H9 (cell line): ENCODE measurements at places on chromosomes 6 and 20. TPM values are rescaled to one million over a fixed set of nuclear protein-coding genes. Genes with fewer than 3 reads are reported as not detected.
A peak's percentile ranks its signal among the peaks of the same experiment; 100 is the strongest.

The PLA2G7 gene
- 1.7 and 1.8 TPM in 2 replicates for total RNA-seq

The EYA4 gene
- total RNA-seq = 0.26 TPM in 1 of 2 replicates, not detected in the other

The B3GAT2 gene
- total RNA-seq = 0.22 and 0.24 TPM in 2 replicates

DNA sequence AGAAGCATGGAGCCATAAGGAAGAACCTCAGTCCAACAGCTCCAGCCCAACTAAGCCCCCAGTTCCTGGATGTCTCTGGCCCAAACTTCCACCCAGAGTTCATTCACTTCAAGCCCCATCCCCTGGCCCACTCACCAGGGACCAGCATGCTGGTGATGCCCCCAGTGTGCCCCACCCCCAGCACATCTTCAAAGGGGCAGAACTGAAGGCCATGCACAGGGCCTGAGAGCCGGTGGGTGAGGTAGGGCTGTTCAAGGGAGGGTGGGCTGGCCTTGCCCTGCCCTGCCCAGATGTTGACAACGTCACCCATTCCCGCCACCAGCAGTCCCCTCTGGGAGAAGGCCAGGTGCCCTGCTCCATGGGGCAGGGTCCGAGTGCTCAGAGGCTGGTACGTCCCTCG, 3.6 kb downstream of the B3GALT4 start:
- no peak for DNase-seq
- H3K4me3 ChIP-seq = no peak overlapping the region
- peaks cover 13% of the 10 kb centered on the region; the same call in 2 of the 3 replicates for H3K36me3 ChIP-seq
- no peak overlapping the region for H3K27ac ChIP-seq
- no peaks in the 10 kb centered on the region for H3K27me3 ChIP-seq

The CPXM1 gene
- 69.0 and 70.0 TPM in 2 replicates for total RNA-seq

- no peak overlapping the region for H3K27ac ChIP-seq
- H3K4me3 ChIP-seq = no peak overlapping the region
- no peak for DNase-seq
- no peaks in the 10 kb centered on the region for H3K27me3 ChIP-seq
Measured at GRCh38 chr6:14660806-14661579, 543.4 kb downstream of the CD83 start.

DNA sequence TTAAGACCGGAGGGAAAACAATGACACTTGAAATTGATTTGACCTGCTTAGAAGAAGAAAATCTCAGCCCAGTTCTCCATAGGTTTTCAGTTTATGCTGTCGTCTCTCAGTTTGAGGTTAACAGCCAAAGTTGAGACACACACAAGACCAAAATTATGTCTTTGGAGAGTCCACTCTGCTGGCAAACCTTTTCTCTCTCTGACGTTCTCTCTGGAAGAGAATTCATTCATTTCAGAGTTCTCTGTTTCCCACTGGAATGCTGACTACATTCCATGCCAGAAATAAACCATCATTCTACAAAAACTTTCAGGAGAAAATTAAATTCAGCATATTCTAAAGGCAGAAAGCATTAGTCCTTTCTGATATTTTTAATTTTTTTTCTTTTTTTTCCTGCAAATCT, 155.2 kb downstream of the TFAP2A start:
- H3K4me1 ChIP-seq = no peaks in the 10 kb centered on the region
- H3K27ac ChIP-seq = no peak overlapping the region
- H3K27me3 ChIP-seq = no peaks in the 10 kb centered on the region
- H3K4me3 ChIP-seq = no peak overlapping the region

The ATP6V1G2 gene
- 3.6 and 3.8 TPM in 2 replicates for total RNA-seq

The TFEB gene
- 1.2 and 2.4 TPM in 2 replicates for total RNA-seq

- H3K36me3 ChIP-seq = no peaks in the 10 kb centered on the region
- no peaks in the 10 kb centered on the region for H3K27me3 ChIP-seq
- no peak for DNase-seq
- peaks cover 3% of the 10 kb centered on the region; the same call in 1 of the 2 replicates for H3K4me1 ChIP-seq
- no peak overlapping the region for H3K4me3 ChIP-seq
Measured at GRCh38 chr6:13355999-13356785, 27.9 kb upstream of the TBC1D7 start.

DNA sequence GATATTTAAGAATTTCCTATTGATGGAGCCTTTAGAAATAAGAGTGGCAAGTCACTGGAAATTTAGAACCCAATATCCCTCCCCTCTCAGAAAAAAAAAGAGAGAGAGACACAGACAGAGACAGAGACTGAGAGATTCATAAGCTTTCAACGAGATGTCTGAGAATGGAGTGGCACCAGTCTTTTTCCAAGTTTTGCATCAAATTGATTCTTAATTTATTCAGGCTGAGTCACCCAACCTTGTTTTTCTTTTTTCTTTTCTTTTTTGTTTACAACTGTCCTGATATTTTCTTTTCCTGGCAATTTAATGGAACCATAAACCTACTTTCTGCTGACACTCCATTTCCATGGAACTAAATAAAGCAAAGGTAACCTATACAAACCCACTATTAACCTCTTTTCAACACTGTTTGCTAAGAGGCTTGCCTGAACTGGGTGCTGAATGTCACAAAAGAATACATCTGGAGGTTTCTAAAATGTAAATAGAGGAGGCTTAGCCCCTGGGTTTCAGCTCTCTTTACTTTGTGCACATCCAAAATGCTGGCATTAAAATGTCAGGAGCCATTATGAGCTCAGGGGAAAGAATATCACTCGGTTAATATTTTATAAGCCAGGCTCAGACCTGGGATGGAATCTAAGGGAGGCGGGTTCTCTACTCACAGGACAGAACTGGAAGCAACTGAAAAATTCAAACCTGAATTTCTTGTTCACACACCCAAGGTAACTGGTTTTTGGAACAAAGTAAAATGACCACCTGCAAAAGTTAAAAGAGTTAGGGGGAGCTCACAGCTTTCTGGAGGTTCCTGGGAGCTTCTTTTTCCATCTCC, 100.8 kb downstream of the BFSP1 start:
- no peaks in the 10 kb centered on the region; the same call in 2 of the 3 replicates for H3K36me3 ChIP-seq
- H3K27ac ChIP-seq = no peak overlapping the region
- no peak for DNase-seq
- H3K27me3 ChIP-seq = no peaks in the 10 kb centered on the region
- H3K4me1 ChIP-seq = no peaks in the 10 kb centered on the region; the same call in 1 of the 2 replicates

The MAP1LC3A gene
- total RNA-seq = 24.3 and 25.9 TPM in 2 replicates

DNA sequence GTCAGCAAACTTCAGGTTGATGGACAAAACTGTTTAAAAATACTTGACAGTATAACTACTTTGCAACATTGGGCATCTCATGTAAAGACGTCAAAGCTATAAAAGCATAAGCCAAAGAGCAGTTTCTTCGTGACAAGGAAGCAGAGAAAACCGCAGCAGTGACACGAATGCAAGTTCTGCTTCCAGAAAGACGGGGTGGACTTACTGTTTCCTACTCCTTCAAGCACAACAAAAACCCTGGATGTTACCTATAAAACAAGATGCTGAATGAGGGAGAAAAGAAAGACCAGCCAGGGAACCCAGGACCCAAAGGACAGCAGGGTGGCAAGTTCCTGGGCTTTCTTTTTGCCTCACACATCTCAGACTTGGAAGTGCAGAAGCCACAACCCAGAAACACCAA, 98.0 kb downstream of the DLL1 start:
- no peak overlapping the region for H3K4me3 ChIP-seq
- DNase-seq = no peak
- no peaks in the 10 kb centered on the region for H3K27me3 ChIP-seq
- peaks cover 10% of the 10 kb centered on the region for H3K36me3 ChIP-seq
- no peaks in the 10 kb centered on the region for H3K4me1 ChIP-seq

The PCMT1 gene
- total RNA-seq = 91.5 and 98.3 TPM in 2 replicates

- DNase-seq = no peak
- H3K27ac ChIP-seq = no peak overlapping the region
- peaks cover 23% of the 10 kb centered on the region; the same call in 1 of the 2 replicates for H3K27me3 ChIP-seq
- no peaks in the 10 kb centered on the region; the same call in 1 of the 2 replicates for H3K4me1 ChIP-seq
- H3K36me3 ChIP-seq = no peaks in the 10 kb centered on the region
Measured at GRCh38 chr6:13485303-13485702, 2.1 kb downstream of the GFOD1 start.

DNA sequence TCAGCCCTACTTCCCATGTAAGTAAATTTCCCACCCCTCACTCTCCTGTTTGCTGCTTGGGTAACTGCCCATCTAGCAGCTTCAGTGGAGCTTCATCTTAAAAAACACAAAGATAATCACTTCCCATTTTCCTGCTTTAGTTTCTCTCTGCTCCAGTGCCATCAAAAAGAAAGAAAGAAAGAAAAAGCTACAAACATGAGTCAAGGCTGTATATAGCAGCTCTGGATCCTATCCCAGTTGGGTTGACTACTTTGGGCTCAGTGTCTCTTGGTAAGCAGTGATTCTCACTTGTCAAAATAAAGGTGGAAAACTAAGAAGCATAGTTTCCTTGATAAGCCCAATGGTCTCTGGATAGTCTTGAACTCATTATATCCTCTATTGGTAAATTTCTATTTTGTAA, 48.7 kb upstream of the SRPK1 start:
- no peaks in the 10 kb centered on the region; the same call in 1 of the 2 replicates for H3K27me3 ChIP-seq
- no peak overlapping the region for H3K27ac ChIP-seq
- H3K36me3 ChIP-seq = no peaks in the 10 kb centered on the region
- no peaks in the 10 kb centered on the region for H3K4me1 ChIP-seq

GRCh38 chr6:28258877-28259777, at the start of gene NKAPL:
TSS of gene NKAPL (plus strand) at chr6:28259297. CDS start at chr6:28259372, 75 bp downstream.
- H3K4me3 ChIP-seq = no peak within 1 kb of the TSS; the same call in 1 of the 3 replicates
- no peaks in the 10 kb centered on the region for H3K27me3 ChIP-seq
- DNase-seq = peak; percentile 34
- H3K27ac ChIP-seq = no peak within 1 kb of the TSS

DNA sequence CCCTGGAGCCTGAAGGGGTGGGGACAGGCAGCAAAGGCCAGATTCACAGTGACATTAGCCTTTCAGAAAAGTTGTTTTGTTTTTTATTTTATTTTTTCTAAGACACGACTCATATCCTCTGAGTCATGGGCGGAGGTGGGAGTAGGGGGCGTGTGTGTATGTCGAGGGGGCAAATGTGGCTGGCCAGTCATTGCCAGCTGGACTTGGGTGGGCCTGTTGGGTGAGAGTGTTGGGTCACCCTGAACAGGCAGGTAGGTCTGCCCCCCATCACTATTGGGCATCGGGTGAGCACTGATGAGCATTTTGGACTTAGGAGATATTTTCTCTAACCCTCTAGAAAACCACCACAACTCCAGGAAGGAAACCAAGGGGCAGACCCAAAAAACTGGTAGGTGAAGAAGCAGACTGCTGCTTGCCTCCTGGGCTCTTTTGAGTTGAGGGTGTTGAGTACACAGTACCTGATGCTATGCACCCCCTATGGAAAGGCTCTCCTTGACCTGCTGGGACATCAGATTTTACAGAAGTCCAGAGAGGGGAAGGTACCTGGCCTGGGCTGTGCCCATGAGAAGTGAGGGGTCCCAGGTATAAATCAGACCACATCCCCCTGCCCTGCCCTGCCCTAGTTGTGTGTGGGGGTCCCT, 5.6 kb downstream of the SMIM29 start:
- no peaks in the 10 kb centered on the region for H3K27me3 ChIP-seq
- peaks cover 6% of the 10 kb centered on the region for H3K4me1 ChIP-seq
- H3K4me3 ChIP-seq = no peak overlapping the region
- no peak overlapping the region for H3K27ac ChIP-seq
- no peak for DNase-seq
- peaks cover 70% of the 10 kb centered on the region for H3K36me3 ChIP-seq

GRCh38 chr6:31502586-31502985, 4.6 kb downstream of the MICB start:
- H3K4me1 ChIP-seq = peaks cover 3% of the 10 kb centered on the region; the same call in 1 of the 2 replicates
- H3K4me3 ChIP-seq = no peak overlapping the region
- no peak for DNase-seq
- peaks cover 15% of the 10 kb centered on the region for H3K36me3 ChIP-seq
- H3K27ac ChIP-seq = no peak overlapping the region

- H3K4me3 ChIP-seq = no peak overlapping the region
- no peaks in the 10 kb centered on the region for H3K27me3 ChIP-seq
- H3K4me1 ChIP-seq = no peaks in the 10 kb centered on the region
- no peaks in the 10 kb centered on the region for H3K36me3 ChIP-seq
- DNase-seq = no peak
Measured at GRCh38 chr6:46930331-46930730, 8.6 kb upstream of the ADGRF5 start.

The C20orf144 gene
- 0.24 and 0.26 TPM in 2 replicates for total RNA-seq

The CSE1L gene
- total RNA-seq = 244 and 246 TPM in 2 replicates

DNA sequence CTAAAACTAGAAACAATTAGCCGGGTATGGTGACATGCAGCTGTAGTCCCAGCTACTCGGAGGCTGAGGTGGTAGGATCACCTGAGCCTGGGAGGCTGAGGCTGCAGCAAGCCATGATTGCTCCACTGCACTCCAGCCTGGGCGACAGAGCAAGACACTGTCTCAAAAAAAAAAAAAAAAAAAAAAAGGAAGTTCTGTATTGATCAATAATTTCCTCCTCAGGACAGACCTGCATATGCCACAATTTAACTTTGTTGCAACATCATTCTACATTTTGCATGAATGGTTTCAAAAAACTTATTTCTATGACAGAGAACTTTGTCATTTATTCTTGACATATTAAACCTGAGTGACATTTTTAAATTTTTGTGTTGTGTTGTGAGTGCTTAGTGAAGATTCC, 5.5 kb downstream of the DNAJC5 start:
- DNase-seq = no peak
- no peak overlapping the region for H3K4me3 ChIP-seq

The RAB32 gene
- total RNA-seq = 4.7 and 4.9 TPM in 2 replicates

DNA sequence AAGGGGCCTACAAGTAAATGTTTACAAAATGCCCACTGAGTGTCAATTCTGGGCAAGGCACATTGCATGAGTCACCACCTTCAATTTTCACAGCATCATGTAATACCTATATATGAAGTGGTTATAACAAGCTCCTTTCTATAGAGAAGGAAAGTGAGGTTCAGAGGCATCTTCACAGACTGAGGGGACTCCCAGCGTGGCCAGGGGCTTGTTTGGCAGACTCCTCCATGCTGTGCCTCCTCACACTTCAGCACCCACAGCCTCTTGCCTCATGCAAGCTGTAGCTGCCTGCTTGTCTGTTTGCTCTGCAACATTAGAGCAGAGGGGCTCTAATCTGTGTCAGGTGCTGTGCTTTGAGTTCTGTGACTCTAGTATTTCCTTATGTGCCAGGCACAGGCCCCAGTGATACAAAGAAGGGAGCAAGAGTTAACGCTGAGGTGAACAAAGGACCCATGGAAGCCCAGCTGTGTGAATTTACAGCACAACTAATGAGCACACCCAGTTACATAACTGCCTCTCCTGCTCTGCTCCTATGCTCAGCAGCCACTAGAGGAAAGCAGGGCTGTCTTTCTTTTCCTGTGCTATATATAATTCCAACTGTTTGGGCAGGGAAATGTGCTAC, 72.3 kb downstream of the ZHX3 start:
- no peaks in the 10 kb centered on the region for H3K27me3 ChIP-seq
- no peak overlapping the region for H3K27ac ChIP-seq
- no peaks in the 10 kb centered on the region for H3K36me3 ChIP-seq
- peaks cover 3% of the 10 kb centered on the region; the same call in 1 of the 2 replicates for H3K4me1 ChIP-seq

The NRN1 gene
- not detected in 2 replicates for total RNA-seq
